Eye (tissue), 1 donor: ENCODE measurements at places on chromosomes 12 and 14.

DNA sequence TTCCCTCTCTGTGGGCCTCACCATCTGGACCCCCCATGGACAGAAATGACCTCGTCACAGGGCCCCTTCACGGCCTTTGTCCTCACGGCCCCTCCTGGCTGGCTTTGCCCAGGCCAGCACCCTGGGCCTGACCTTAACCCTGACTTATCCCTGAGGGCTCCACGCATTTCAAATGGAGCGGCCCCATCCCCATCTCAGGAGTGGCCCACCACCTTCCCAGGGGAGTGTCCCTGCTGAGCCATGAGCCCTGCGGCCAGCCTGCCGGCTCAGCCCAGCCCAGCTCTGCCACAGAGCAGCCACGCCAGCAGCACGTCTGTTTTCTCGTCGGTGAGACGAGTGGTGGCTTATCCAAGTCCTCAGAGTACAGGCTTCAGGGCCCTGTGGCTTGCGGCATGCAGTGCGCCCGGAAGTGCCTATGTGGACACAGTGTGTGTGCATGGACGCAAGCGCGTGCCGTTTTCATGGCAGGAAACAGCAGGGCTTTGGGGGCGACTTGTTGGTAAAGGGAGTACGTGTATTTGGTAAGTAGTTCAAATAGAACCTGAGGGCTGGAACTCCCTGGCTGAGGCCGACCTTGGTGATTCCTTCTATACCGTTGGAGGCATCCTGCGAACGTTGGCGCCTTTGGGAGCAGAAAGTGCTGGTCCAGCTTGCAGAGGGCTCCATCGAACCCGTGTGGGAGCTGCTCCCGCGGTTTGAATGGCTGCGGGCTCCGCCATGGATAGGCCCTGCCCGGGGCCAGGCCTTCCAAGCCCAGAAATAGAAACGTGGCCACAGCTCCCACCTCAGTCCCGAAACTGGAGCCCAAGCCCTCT lies 52.1 kb downstream of the LRCOL1 start:
- peak; percentile 58 for DNase-seq

DNA sequence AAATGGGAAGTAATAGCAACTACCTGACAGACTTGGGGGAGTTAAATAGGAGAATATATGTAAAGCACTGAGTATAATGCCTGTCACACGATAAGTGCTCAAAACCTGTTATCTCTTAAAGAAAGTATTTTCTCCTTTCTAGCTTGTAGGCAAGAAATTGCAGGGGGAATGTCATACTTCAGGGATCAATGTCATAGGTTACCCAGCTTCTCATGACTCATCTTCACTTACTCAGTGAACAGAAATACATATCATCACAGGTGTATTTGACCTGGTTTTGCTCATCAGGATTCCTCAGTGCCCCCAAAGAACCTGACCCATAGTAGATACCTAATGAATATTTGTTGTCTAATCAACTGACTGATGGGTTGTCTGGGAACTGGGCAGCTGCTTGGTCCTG lies 285.0 kb upstream of the ATP2B1 start:
- DNase-seq = no peak

GRCh38 chr12:46159309-46159901 lies 109.4 kb downstream of the SLC38A1 start:
- DNase-seq = no peak

DNA sequence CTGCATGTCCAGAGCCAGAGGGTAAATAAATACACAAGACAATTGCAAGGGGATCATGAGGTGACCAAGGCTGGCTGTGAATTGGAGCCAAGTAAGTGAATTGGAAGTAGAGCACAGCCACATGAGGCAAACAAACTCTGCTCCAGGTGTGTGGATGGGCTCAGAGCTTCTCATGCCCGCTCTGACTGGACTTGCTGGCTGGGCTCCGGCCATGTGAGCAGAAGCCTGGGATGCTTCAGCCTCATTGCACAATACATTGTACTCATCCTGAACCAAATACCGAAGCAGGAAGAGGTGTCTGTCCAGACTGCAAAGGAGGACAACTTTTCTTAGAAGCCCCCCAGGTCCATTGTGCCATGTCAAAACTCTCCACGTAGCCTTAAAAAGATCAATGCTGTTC lies 193.0 kb downstream of the TTC8 start:
- DNase-seq = no peak

- DNase-seq = no peak
Observed at GRCh38 chr14:99788713-99789112, 4.5 kb upstream of the EML1 start.

DNA sequence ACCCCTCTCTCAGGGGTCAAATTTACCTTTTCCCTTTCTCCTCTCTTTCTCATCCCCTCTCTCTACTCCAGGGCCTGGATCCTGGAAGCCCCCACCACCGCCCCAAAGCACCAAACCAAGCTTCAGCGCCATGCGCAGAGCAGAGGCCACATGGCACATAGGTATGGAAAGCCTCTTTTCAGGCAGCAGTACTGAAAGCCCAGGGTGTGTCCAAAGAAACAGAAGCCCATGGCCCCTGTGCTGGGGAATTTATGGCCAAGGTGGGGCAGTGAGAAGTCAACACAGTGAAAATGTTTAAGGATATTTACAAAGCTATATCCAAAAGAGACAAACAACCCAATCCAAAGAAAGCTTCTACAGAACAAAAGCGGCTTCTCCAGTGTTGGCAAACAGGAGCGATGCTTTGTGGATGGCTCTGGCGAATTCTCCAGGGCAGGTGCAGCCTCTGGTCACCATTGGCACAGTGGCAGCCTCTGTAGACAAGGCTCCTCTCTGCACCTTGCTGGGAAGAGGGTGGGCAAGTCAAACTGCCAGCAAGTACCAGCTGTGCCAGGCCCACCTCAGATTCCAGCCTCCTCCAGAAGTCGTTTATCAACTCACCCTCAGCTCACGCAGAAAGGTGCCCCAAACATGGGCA lies 4.7 kb upstream of the CPNE6 start:
- no peak for DNase-seq

GRCh38 chr14:34496679-34497513 lies 34.9 kb upstream of the SPTSSA start:
- DNase-seq = peak; percentile 67

DNA sequence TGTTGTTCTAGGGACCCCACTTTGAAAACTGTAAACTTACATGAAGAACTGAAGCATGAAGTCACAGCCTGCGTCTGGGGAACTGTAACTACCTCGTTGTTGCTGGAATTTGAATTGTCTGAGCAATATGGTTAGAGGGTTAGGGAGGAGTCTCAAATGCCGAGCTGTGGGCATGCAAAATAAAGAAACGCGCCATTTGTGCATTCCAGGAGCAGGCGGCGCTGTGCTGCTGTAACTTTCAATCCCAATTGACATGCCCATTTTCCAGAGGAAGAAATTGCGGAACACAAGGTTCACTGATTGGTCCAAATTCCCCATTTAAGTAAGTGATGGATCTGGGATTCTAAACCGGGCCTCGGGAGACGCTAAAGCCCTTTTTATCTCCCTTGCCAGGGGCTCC lies 61.3 kb downstream of the ZNF664 start:
- DNase-seq = no peak

GRCh38 chr12:57736741-57737466 lies 1.6 kb downstream of the AGAP2 start:
- peak; percentile 48 for DNase-seq
